ENCODE measurements at places on chromosomes 1 and 21.

- no peak for DNase-seq
These were observed 115.7 kb downstream of the MATN1 start for GRCh38 chr1:30607723-30608122.

- DNase-seq, result no peak
These were observed 24.6 kb downstream of the F5 start for GRCh38 chr1:169561692-169562091.

DNA sequence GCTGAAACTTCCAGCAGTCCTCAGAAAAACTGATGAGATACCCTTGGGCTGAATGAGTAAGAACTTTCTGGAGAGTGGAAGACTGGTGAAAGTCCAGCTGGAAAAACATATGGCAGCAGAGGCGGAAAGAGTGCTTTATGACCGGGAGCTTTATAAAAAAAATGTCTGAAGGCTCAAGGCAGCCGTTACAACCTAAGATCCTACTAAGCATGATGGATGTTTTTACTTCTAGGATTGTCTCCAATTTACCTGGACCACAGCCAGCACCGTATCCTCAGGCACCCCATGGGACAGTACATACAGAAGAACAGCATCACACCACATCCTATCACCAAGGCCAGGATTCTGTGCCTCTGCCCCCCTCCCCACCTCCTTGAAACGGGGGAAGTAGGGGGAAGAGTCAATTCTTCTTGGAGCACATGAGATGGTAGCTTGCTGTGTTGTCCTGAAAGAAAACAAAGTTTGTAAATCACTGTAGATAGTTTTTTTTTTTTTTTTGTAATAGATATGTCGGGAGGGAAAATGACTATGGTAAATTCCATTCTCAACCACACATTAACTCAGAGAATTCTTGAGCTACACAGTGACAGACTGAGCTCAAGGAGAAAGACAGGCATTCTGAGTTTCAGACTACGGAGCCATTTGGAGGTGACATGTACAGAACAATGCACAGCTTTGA is 11.8 kb upstream of the IRF2BP2 start:
- no peak for DNase-seq

GRCh38 chr1:109239409-109240068 is 9.8 kb upstream of the CELSR2 start:
- no peak for DNase-seq

DNA sequence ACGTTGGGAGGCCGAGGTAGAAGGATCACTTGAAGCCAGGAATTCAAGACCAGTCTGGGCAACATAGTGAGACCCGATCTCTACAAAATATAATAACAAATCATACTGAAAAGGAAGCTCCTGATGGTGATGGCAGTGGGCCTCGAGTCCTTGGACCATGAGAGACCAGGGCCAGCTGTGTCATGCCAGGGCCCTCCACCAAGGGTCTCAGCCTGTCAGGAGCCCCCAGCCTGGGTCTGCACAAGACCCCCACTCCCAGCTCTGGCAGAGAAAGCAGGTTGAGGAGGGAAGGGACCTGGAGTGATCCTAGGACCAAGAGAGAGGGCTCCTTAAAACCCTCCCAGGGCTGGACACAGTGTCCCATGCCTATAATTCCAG is 6.7 kb upstream of the CTRC start:
- no peak for DNase-seq

GRCh38 chr1:170262276-170262939 is 116.6 kb downstream of the NTMT2 start:
- no peak for DNase-seq

DNA sequence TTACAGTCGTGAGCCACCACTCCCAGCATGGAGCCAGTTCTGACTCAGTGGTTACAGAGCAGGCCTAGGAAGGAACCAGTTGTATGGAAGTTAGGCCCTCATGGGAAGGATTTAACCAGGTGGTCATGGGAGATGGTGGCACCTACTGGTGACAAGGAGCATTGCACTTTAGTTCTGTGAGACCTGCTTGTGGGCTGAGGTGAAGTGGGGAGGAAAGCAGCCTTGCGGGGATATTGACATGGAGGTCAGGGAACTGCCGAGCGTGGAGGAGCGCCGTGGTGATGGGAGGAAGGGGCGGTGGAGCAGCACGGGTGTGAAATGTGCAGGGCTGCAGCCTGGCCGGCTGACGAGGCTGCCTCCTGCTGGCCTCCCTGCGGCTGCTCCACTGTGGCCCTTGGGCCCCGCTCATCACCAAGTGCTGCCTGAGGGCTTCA is 100.4 kb downstream of the GALNT2 start:
- DNase-seq, result no peak

GRCh38 chr1:16181887-16182719 is 26.2 kb upstream of the EPHA2 start:
- DNase-seq, result no peak

GRCh38 chr1:242774256-242774655 is 249.8 kb upstream of the PLD5 start:
- DNase-seq, result no peak

- no peak for DNase-seq
These were observed 199.7 kb upstream of the TMPRSS15 start for GRCh38 chr21:18603261-18603660.

DNA sequence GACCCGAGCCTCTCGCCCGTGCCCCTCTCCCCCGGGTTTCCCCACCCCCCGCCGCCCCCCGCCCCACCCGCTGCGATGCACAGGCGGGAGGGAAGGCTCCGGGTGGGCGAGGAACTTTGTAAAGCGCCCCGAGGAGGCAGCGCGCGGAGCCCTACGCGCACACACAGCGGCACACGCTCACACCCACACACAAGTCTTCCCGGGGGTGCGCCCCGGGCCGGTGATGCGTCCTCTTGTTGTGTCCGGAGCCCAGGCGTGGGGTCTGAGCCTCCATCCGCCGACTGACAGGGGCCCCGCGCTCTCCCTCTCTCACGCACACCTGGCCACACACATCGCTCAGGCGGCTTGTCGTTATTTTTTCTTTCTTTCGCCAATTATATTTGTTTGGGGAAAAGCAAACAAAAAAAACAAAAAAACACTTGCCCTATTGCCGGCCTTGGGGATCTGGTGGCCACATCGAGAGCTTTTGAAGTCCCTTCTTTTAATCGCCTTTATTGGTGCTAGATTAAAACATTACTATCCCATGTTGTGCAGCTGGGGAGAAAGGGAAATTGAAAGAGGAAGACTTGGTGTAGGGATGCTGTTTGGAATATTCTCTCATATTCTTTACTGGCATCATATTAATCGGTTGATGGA is 770 bp downstream of the NTNG1 start:
- DNase-seq, result no peak

Data from stimulated activated CD8-positive, alpha-beta memory T cell treated with anti-CD3 and anti-CD28 coated beads, Interleukin-15, amount 100 ng/mL, for 24 hours (primary cell).